ENCODE measurements at places on chromosomes 11 and 22.

- DNase-seq, result no peak
Observed at GRCh38 chr11:34886609-34887008, 29.6 kb downstream of the APIP start.

DNA sequence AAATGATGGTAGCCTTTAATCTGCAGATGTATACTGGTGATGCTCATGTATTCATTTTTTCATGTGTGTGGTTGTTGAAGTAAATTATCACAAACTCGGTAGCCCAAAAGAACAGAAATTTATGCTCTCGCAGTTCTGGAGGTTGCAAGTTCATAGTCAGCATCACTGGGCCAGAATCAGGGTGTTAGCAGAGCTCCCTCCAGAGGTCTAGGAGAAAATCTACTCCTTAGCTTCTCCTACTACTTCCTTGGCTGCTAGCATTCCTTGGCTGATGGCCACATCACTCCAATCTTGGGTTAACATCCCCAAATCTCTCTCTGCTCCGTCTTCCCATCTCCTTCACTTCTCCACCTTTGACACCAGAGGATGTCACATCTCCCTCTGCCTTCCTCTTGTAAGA is 45.3 kb upstream of the GALNT18 start:
- no peak for DNase-seq

GRCh38 chr11:4074266-4074665 is 20.3 kb upstream of the RRM1 start:
- DNase-seq, result no peak

DNA sequence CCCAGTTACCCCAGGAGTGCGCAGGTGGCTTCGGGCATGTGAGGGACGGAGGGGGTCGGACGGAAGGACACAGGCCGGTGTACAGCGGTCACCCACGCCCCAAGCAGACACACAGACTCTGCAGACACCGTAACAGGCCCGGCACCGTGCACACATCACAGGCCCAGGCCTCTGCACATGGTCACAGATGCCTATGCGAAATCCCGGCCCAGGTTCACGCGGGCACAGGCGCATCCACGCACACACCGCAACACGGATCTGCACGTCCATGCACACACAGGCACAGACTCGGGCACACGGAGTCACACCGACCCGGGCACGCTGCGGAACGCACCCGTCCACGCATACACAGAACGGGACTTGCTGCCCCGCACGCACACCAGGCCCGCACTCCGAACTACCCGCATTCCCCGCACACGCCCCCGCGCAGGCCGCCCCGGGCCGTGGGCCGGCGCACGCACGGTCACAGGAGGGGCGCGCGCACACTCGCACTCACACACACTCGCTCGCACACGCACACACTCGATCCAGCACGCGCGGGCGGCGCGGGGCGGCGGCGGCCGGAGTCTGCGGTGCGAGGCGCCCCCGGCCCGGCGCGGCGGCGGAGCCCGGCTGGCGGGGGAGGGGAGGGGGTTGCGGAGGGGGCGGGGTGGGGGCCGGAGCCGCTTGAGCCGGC is at the start of gene MGAT3:
Gene MGAT3 (plus strand): TSS at position 491 of the 676 bp plus-strand sequence. CDS start 30,336 bp downstream, outside the sequence.
- no peak for DNase-seq

DNA sequence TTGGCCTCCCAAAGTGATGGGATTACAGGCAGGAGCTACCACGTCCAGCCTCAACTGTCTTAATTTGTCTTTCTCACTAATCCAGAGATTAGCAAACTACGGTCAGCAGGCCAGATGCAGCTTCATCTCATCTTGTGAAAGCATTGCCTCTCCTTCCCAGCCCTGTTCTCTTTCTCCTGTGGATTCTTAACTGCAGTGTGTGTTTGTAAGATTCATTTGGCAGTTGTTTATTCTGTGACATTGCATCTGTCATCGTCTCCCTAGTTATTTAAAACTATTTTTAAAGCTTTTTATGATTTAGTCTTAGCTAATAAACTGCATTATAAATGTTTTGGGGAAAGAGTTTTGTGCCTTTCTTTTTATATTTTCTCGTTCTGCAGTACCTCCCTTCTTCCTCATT is 29.2 kb downstream of the RNF169 start:
- DNase-seq, result no peak

Measured in nucleus accumbens (tissue), 56 donors.